ENCODE measurements at places on chromosomes 16 and 17.

- DNase-seq = no peak
Observed at GRCh38 chr16:67516296-67517154, 12.1 kb upstream of the RIPOR1 start.

- no peak for DNase-seq
Observed at GRCh38 chr17:83180996-83181481, 101.6 kb downstream of the METRNL start.

DNA sequence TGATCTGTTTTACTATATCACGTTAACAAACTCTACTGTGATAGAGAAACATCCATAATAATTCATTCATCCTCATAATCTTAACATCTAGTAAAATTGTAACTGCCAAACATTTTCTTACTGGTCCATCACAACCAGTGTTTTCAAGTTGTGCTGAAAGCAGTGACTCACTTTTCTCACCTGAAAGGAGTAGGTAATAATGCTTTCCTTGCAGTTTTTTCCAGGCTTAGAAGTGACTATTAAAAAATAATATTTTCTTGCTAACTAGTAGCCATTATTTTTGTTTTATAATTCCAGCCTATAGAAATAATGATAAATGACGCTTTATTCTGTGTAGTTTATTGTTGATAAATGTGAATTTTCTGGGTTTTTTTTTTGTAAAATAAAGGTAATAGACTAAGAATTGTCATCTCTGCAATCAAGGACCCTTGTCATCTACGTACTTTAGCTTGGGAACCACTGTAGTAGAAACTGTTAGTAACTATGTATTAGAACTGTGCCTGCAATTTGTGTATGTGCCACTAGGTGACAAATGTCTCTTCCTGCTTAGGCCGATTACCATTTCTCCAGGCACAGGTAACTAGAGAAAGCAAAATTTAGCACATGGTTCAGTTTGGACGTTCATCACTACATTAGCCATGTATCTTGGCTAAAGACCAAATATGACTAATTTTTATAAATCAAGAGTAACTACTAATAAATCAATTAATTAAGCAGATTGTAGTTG, 409.4 kb upstream of the ERCC4 start:
- DNase-seq = no peak

- DNase-seq = no peak
Observed at GRCh38 chr17:40632216-40632615, 15.4 kb downstream of the SMARCE1 start.

DNA sequence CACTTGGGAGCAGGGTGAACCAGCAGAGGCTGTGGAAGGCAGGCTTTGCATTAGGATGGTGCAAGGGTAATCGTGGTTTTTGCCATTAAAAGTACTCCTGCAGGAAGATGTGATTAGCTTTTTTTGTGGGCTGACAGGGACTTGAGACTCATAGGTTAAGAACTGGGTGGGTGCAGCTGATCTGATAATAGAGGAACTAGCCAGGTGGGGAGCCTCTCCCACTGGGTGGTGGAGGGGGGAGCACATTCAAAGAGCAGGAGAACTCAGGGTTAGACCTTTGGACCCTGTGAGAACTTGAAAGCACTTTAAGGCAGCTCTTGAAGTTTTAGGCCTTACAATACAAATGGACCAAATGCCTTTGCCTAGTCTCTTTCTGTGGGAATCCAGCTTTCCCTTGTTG, 32.4 kb downstream of the CCL4 start:
- DNase-seq = no peak

DNA sequence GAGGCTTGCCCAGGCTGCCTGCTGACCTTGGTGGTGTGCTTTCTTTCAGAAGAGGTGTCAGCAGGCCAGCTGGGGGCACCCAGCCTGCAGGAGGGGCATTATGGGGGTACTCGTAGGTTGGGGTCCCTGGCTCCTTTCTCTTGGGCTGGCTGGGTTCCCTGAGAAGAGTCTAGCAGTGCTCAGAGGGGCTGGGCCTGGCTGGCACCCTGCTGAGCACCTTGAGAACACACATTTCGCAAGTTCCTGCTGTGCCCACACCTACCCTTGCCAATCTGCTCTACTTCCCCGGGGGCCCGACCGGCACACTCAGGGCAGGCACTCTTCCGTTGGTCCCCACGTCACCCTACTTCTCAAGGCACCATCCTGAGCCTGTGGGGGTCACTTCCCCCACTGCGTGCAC, 5.1 kb downstream of the CEMP1 start:
- no peak for DNase-seq

DNA sequence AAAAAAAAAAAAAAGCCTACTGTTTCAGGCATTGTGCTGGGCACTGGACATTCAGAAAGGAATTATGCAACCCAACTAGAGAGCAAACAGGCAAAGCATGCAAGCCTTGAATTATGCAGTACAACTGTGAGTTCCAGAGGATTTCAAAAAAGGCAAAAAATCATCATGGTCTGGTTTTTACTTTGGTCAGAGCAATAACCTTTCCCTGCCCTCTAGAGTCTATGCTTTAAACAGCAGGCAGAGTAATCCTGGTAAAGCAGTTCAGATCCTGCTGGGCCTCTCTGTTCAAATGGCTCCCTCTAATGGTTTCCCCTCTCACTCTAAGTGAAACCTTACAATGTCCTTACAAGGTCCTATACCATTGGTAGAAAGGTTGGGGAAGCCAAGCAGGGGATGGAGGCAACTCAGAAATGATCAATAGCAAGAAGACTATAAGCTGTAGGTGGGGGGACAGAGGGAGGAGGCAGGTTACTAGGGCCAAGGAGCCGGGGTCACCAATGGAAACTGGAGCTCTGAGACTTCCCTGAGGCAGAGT, 4.6 kb upstream of the TAF15 start:
- peak; percentile 57 for DNase-seq

DNA sequence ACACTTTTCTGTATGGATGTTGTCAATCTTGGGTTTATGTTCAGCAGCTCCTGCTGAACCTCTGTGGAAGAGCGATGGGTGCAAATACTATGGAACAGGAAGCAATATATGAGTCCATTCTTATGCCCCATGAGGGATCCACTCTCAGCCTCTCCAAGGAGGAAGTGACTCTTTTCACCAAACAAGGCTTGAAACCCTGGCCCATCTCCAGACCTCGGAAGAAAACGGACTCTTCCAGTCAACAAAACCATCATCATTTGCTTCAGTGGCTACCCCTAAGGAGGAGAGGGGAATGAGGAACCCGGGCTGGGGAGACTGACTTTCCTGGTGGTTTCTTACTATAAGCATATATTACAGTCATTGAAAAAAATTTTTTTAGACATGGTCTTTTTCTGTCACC, 206.2 kb downstream of the AXIN2 start:
- DNase-seq = no peak

DNA sequence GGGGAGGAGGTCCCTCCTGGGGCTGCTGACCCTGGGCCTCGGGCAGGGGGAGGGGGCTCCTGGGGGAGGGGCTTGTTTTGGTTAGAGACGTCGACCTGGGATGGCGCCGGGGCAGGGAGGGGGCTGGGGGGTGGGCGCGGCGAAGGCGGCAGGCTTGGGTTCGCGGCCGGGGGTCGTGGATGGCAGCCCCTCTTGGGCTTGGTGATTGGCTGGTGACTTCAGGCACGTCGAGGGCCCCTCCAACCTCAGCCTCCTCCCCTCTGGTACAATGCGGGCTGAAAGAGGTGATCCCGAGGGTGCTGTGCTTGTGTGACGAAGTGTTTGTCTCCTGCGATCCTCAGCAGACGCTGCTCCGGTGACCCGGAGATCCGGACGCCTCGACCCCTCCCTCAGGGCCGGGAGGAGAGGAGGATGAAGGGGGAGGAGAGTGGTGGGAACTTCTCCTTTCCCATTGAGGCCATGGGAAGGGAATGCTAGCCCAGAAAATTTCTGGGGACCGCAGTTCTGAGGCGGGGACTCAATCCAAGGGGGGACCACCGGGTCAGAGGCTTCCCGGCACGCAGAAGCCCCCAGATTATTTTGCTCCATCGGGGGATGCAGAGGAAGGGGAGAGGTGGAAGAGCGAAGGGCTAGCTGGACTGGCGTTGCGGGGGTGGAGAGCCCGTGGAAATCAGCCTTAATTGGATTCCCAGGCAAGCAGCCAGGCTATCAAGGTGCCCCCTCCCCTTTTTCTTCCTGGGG, 43.9 kb downstream of the RAI1 start:
- no peak for DNase-seq

- DNase-seq = no peak
Observed at GRCh38 chr17:6567528-6568183, 11.3 kb upstream of the PITPNM3 start.

GRCh38 chr17:31527606-31528005, 136.1 kb downstream of the RAB11FIP4 start:
- DNase-seq = no peak

DNA sequence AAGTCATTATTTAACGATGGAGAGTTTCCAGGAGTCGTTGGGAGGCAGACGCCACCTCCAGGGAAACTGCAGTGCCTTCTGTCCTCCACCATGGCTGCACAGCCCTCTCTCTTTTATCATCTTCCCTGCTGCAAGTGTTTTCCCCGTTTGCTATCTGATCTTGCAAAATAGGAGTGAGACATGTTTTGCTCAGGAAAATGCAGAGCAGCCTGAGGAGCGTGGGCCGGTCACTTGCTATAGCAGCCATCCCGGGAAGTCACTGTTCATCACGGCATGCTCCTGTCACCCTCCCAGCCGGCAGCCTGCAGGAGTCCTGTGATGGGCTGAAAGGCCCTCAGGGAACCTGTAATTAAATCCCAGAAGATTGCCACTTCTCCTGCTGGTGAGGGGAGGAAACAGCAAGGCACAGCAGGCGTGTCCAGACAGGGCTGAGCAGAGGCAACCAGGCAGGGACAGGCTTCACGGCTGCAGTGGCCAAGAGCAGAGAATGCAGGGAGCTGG, 143.1 kb downstream of the GSG1L start:
- DNase-seq = no peak

DNA sequence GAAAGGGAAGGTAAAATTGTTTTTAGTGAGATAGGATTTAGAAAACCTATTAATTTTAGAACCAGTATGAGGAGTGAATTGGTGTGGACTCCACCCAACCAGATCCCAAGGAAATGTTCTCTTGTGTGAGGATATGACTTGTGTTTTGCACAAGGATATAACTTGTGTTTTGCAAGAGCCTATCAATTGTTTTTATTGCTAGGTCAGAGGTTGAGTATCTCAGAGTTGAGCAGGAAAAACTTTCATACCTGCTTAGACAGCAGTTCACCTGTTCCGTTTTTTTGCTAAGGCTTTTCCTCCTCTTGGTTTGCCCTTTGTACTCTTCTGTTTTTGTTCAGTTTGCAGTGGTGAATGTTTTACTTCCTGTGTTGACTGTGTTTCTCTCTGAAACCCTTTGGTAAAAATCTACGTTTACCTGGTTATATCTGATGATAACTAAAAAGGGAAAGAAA, 5.1 kb downstream of the NBR1 start:
- DNase-seq = no peak

DNA sequence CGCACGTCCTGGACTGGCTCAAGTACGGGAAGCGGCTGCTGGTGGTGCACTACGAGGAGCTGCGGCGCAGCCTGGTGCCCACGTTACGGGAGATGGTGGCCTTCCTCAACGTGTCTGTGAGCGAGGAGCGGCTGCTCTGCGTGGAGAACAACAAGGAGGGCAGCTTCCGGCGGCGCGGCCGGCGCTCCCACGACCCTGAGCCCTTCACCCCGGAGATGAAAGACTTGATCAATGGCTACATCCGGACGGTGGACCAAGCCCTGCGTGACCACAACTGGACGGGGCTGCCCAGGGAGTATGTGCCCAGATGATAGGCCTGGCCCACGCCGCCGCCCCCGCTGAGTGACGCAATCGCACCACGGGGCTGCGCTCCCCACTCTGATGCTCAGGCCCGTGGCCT, 50.2 kb downstream of the WSCD1 start:
- no peak for DNase-seq

DNA sequence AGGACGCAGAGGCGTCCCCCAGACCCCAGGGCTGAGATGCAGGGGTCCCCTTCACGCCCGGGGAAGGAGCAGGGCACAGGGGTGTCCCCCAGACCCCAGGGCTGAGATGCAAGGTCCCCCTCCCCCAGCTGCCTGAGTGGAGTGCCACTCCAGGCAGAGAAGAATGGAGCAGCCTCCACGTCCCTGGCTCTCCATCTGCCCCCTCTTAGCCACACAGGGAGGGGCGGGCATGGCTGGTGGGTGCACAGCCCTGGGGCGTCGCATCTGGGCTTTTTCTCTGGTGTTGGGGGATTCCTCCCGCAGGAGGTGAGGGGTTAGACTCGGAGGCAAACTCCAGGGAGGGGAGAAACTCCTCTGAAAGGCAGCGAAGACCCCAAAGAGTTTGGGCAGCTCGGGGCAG, 17.5 kb downstream of the CIBAR2 start:
- DNase-seq = no peak

- no peak for DNase-seq
Observed at GRCh38 chr17:17151962-17152361, 54.2 kb downstream of the PLD6 start.

- no peak for DNase-seq
Observed at GRCh38 chr17:81999976-82000802, 22.5 kb downstream of the CENPX start.

DNA sequence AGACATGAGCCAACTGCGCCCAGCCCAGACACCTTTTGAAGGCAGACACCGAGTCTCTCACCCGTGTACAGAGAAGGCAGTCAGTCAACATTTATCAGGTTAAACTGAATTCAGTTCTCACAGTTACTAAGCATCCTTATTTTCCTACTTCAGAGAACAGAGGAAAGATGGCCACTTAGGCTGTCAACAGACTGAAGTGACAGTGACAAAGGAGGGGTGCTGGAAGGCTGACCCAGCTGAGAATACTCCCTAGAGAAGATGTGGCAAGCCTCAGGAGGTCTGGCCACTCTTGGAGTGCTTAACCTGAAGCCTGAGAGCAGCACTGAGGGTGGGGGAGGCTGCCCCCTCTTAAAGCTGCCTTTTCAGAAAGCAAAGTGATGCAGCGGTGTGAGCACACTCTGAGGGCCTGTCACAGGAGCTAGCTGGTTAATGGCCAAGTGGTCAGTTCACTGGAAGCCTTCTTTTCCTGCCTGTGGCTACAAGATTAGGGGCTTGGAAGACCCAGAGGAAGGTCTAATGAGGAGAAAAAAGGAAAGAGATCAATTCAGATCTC, 51.0 kb upstream of the SREBF1 start:
- DNase-seq = no peak

DNA sequence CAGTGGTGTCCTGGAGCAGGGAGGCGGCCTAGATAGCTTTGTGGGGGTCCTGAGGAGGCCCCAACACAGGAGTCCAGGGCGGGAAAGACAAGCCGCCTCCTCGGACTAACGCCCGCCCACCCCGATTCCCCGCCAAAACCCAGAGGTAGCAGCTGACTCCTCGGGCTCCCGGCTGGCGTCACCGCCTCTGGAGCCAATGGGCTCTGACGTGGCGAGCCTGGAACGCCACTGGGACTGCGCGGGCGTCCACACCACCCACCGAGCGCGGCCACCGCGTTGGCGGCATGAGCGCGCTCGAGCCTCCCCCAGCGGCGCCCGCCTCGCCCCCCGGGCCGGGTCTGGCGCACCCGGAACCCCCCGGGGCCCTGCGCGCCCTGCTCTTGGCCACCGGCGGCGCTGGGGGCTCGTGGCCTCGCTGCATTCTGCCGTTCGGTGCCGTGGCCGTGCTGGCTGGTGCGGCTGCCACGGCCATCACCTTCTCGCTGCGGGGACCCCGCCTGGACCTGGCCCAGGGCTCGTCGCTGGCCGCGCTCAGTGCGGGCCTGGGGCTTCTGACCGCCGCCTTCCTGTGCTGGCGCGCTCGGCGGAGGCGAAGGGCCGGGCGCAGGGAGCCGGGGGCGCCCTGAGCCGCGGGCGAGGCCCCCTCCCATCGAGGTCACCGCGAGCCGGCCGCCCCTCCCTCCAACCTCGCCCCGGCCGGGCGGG, 3.4 kb upstream of the NTN3 start:
- no peak for DNase-seq

GRCh38 chr16:15545544-15545943, 97.4 kb downstream of the MARF1 start:
- no peak for DNase-seq

Measured in DND-41 (cell line).